ENCODE measurements at places on chromosomes 2 and 18. TPM values are rescaled to one million over a fixed set of nuclear protein-coding genes. Genes with fewer than 3 reads are reported as not detected.

Gene OLA1
- 39.6 TPM for total RNA-seq

Gene AQP12A
- not detected for total RNA-seq

Gene PDE1A
- not detected for total RNA-seq

Gene CDH19
- not detected for total RNA-seq

Gene YIPF4
- 30.9 TPM for total RNA-seq

Gene TMEM247
- not detected for total RNA-seq

Gene CCBE1
- total RNA-seq: not detected

Gene C2orf92
- 18.2 TPM for total RNA-seq

Gene GAL3ST2
- total RNA-seq: not detected

Gene OSBPL1A
- total RNA-seq: 2.4 TPM

Gene HOXD1
- not detected for total RNA-seq

Gene CRYGC
- total RNA-seq: not detected

Gene CD8B2
- total RNA-seq: 14.1 TPM

Gene CNTNAP5
- not detected for total RNA-seq
